ENCODE measurements at places on chromosomes 2 and 18.

GRCh38 chr2:240995041-240996021 lies 3.1 kb upstream of the SNED1 start:
- H3K27me3 ChIP-seq: peaks cover 18% of the 10 kb centered on the region
- no peaks in the 10 kb centered on the region for H3K36me3 ChIP-seq
- peak; percentile 34 for DNase-seq
- no peak overlapping the region for H3K27ac ChIP-seq

- H3K4me1 ChIP-seq: peaks cover 24% of the 10 kb centered on the region
- H3K27me3 ChIP-seq: no peaks in the 10 kb centered on the region
- H3K4me3 ChIP-seq: peak overlapping the region; percentile 99
These were observed 490 bp downstream of the NDUFS1 start for GRCh38 chr2:206158563-206159345.

DNA sequence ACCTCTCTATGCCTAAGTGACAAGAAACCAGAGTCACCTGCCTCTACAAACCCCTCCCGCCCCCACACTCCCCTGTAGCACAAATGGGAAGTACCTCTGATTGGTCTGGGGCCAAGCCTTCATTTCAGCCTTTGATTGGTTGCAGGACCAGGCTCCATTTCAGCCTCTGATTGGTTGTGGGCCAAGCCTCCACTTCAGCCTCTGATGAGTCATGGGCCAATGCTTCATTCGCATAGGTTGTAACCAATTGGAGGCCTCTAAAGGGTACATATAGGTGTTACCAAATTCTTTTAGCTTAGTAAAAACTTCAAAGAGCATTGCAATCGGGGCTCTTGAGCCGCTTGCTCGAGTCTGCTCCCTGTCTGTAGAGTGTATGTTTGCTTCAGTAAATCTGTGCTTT lies 25.0 kb downstream of the CCDC102B start:
- H3K27ac ChIP-seq: no peak overlapping the region
- no peak overlapping the region for H3K4me3 ChIP-seq
- no peak for DNase-seq

GRCh38 chr18:2970772-2971659 lies 41.9 kb downstream of the LPIN2 start:
- DNase-seq: no peak
- H3K4me3 ChIP-seq: no peak overlapping the region
- peaks cover 45% of the 10 kb centered on the region for H3K4me1 ChIP-seq
- peaks cover 8% of the 10 kb centered on the region for H3K36me3 ChIP-seq

DNA sequence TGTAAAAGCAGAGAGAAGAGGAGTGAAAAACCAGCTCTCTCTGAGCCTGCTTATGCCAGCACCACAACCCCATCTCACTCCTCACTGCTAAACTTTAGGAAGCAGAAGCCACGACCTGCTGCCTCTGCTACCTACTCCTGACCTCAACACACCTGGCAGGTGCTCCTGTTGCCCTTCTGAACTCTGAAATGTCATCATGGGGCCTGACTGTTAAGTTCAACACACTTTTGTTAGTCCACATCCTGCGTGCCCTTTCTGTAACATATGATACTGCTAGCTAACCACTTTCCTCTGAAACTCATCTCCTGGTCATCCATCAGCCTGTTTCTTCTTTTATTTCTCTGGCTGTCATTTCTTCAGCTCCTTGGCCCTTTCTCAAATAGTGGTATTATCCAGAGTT lies 118.1 kb downstream of the EPB41L3 start:
- H3K27me3 ChIP-seq: no peaks in the 10 kb centered on the region
- no peak for DNase-seq
- no peaks in the 10 kb centered on the region for H3K4me1 ChIP-seq
- no peak overlapping the region for H3K27ac ChIP-seq
- H3K4me3 ChIP-seq: no peak overlapping the region

GRCh38 chr2:196712867-196713266 lies 73.4 kb downstream of the CCDC150 start:
- H3K27ac ChIP-seq: no peak overlapping the region
- no peak for DNase-seq
- no peaks in the 10 kb centered on the region for H3K27me3 ChIP-seq
- no peaks in the 10 kb centered on the region for H3K4me1 ChIP-seq

DNA sequence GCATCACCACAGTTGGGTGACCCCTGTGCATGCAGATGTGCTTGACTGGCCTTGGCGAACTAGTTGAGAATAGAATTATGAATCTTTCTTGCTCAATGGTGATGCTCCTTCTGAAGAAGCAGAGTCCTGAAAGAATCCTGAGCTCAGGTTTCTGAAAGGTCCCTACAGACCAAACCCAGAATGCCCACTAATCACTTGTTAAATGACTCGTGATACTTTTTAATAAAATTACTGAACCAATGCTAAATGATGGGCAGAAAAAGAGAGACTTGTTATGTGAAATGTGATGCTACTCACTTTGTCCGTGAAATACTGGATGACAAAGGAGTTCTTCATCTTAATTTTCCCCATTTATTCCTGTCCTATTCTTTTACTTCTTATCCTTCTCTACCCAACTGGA lies 263.5 kb upstream of the LRRTM1 start:
- no peaks in the 10 kb centered on the region for H3K36me3 ChIP-seq
- H3K4me3 ChIP-seq: no peak overlapping the region
- H3K27ac ChIP-seq: no peak overlapping the region
- H3K4me1 ChIP-seq: peaks cover 16% of the 10 kb centered on the region
- H3K27me3 ChIP-seq: peaks cover 6% of the 10 kb centered on the region

GRCh38 chr2:128305555-128306080 lies 13.1 kb downstream of the HS6ST1 start:
- H3K27me3 ChIP-seq: no peaks in the 10 kb centered on the region
- H3K4me1 ChIP-seq: peaks cover 91% of the 10 kb centered on the region
- H3K27ac ChIP-seq: peak overlapping the region; percentile 97
- peaks cover 2% of the 10 kb centered on the region for H3K36me3 ChIP-seq
- H3K4me3 ChIP-seq: peak overlapping the region; percentile 44

GRCh38 chr2:11389052-11389420 lies 44.6 kb upstream of the ROCK2 start:
- no peaks in the 10 kb centered on the region for H3K27me3 ChIP-seq
- H3K27ac ChIP-seq: peak overlapping the region; percentile 95
- DNase-seq: no peak

DNA sequence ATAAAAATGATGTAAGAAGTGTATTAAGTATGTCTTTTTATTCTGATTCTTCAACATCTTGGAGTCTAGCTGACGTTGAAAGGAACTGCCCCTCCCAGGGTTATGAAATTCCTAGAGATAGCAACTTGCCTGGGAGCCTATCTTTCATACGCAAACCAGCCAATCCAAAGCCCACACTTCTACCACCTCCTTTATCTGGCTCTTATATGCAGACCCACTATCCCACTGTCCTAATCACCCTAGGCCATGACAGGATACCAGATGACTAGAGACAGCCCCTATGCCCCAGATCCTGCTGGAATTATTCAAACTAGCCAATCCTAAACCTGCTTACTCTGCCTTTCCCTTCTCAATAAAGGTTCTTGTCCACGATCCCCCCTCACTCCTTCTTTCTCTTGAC lies 11.8 kb upstream of the CDC42EP3 start:
- H3K27ac ChIP-seq: no peak overlapping the region
- no peak for DNase-seq
- H3K4me1 ChIP-seq: peaks cover under 1% of the 10 kb centered on the region

DNA sequence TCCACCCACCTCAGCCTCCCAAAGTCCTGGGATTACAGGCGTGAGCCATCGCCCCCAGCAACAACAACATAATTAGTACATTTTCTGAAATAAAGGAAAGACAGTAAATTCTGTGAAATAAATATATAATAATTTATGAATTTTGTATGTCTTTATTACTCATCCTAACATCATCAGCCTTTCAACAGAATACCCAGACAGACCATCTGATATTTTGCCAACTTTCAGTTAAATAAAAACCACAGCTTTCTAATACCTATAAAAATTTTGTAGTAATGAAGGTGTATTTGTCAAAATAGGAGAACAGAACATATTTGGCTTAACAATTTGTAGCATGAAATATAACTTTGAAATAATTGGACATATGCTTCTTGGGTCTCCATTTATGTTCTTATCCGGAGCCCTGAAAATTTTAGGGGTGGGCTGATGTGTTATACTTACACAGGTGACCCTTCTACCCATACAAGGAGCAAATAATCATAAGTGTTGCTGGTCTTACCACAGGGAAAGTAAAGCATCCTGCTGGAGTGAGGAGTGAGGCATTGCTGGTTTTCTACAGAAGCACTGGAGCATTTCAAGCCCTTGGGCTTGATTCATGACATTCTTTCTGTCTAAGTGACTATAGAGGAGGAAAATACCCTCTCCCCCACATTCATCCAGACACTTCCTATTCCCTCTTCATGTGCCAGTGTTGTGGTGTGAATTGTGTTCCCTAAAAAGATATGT lies 99.3 kb downstream of the SPOPL start:
- H3K27me3 ChIP-seq: no peaks in the 10 kb centered on the region
- peaks cover 5% of the 10 kb centered on the region for H3K36me3 ChIP-seq

GRCh38 chr2:879540-879939 lies 71.1 kb upstream of the SNTG2 start:
- no peak overlapping the region for H3K27ac ChIP-seq
- no peak overlapping the region for H3K4me3 ChIP-seq
- peaks cover 4% of the 10 kb centered on the region for H3K4me1 ChIP-seq
- DNase-seq: no peak

- H3K36me3 ChIP-seq: no peaks in the 10 kb centered on the region
- no peak overlapping the region for H3K4me3 ChIP-seq
- no peak for DNase-seq
- H3K27ac ChIP-seq: no peak overlapping the region
- H3K4me1 ChIP-seq: peaks cover 20% of the 10 kb centered on the region
These were observed 58.4 kb upstream of the SLC8A1 start for GRCh38 chr2:40510304-40510703.

GRCh38 chr2:215367662-215368492 lies 56.0 kb downstream of the ATIC start:
- DNase-seq: no peak
- no peaks in the 10 kb centered on the region for H3K27me3 ChIP-seq
- H3K4me3 ChIP-seq: no peak overlapping the region
- H3K27ac ChIP-seq: no peak overlapping the region
- H3K4me1 ChIP-seq: no peaks in the 10 kb centered on the region

- no peaks in the 10 kb centered on the region for H3K27me3 ChIP-seq
- no peak for DNase-seq
- no peak overlapping the region for H3K27ac ChIP-seq
- peaks cover 5% of the 10 kb centered on the region for H3K4me1 ChIP-seq
- no peak overlapping the region for H3K4me3 ChIP-seq
These were observed 187.0 kb downstream of the HAUS1 start for GRCh38 chr18:46291149-46291548.

GRCh38 chr2:242031481-242032019 lies 162.0 kb downstream of the RTP5 start:
- no peak overlapping the region for H3K27ac ChIP-seq
- H3K27me3 ChIP-seq: peaks cover 51% of the 10 kb centered on the region
- DNase-seq: no peak
- no peaks in the 10 kb centered on the region for H3K4me1 ChIP-seq
- H3K36me3 ChIP-seq: no peaks in the 10 kb centered on the region

GRCh38 chr2:215498431-215498830 lies 62.6 kb upstream of the FN1 start:
- DNase-seq: no peak
- H3K4me1 ChIP-seq: peaks cover 3% of the 10 kb centered on the region
- H3K27me3 ChIP-seq: no peaks in the 10 kb centered on the region

DNA sequence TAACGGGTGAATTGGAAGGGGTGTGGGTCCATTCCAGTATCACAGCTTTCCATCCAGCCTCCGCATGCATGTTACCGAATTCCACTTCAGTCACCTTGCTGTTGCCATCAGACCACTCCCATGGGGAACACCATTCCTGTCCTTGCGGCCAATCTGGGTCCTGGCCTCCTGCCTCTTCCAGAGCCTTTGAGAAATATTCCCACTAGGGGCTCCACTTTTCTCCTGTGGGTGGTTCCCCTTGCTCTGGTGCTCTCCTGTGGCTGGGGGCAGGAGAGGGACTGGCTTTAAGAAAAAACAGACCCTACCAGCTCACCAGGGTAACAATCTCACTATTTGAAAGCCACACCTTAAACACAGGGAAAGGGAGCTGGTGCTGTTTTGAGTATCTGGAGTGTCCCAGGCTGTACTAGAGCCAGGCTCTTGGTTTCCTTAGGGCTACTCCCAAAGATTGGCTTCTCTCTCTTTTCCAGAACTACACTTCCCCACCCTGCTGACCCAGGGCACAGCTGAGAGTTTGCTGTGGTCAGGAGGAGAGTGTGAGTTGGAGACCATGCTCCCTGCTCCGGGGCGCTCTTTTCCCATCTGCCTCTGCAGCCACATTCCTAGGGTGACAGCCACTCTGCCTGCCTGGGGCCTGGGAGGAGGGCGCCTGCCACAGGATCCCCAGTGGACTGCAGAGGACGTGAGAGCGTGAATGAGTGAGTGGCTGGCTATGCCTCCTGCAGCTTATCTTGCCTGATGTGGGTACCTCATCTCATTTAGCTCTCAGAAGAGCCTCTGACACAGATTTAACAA lies 460.8 kb upstream of the HS6ST1 start:
- peaks cover 44% of the 10 kb centered on the region for H3K4me1 ChIP-seq
- H3K27me3 ChIP-seq: no peaks in the 10 kb centered on the region
- H3K27ac ChIP-seq: no peak overlapping the region
- H3K36me3 ChIP-seq: no peaks in the 10 kb centered on the region
- no peak overlapping the region for H3K4me3 ChIP-seq
- DNase-seq: no peak

- no peak for DNase-seq
- H3K4me1 ChIP-seq: peaks cover 41% of the 10 kb centered on the region
- no peak overlapping the region for H3K27ac ChIP-seq
- no peaks in the 10 kb centered on the region for H3K27me3 ChIP-seq
- H3K36me3 ChIP-seq: no peaks in the 10 kb centered on the region
- no peak overlapping the region for H3K4me3 ChIP-seq
These were observed 123.5 kb upstream of the EPAS1 start for GRCh38 chr2:46173636-46174250.

GRCh38 chr2:55231546-55232083 lies 478 bp downstream of the CLHC1 start:
- H3K27ac ChIP-seq: peak overlapping the region; percentile 99
- H3K4me3 ChIP-seq: peak overlapping the region; percentile 91
- DNase-seq: no peak
- peaks cover 17% of the 10 kb centered on the region for H3K36me3 ChIP-seq
- H3K4me1 ChIP-seq: peaks cover 38% of the 10 kb centered on the region

GRCh38 chr2:6630209-6630608 lies 235.5 kb downstream of the CMPK2 start:
- no peaks in the 10 kb centered on the region for H3K27me3 ChIP-seq
- H3K36me3 ChIP-seq: no peaks in the 10 kb centered on the region
- no peak overlapping the region for H3K4me3 ChIP-seq

GRCh38 chr2:36461039-36461681 lies 105.6 kb downstream of the CRIM1 start:
- H3K27me3 ChIP-seq: no peaks in the 10 kb centered on the region
- peaks cover 4% of the 10 kb centered on the region for H3K36me3 ChIP-seq
- H3K27ac ChIP-seq: no peak overlapping the region
- no peak overlapping the region for H3K4me3 ChIP-seq
- peaks cover 12% of the 10 kb centered on the region for H3K4me1 ChIP-seq

DNA sequence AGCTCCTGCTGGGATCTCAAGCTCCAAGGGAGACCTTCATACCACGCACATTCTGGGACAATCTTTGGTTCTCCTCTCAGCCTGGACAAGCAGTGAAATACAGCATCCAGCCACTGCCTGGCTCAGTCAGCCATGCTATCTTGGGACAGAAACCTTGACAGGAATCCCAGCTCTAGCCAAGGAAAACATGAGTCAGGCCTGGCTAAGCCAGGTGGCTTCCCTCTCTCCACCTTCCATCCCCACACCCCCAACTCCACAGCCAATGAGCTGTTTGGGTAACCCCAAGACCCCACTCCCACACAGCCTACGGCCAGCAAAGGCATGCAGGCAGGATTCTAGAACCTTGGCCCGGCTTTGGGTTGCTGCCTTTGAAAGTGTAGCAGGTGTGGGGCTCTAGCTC lies 64.9 kb downstream of the MCFD2 start:
- no peak for DNase-seq
- H3K27ac ChIP-seq: peak overlapping the region; percentile 94
- H3K36me3 ChIP-seq: no peaks in the 10 kb centered on the region
- H3K4me3 ChIP-seq: no peak overlapping the region
